NCI-H1092 treated with DMSO at 0.1 percent for 48 hours (cell line): ENCODE measurements at places on chromosomes 7 and 10.
A peak's percentile ranks its signal among the peaks of the same experiment; 100 is the strongest.

DNA sequence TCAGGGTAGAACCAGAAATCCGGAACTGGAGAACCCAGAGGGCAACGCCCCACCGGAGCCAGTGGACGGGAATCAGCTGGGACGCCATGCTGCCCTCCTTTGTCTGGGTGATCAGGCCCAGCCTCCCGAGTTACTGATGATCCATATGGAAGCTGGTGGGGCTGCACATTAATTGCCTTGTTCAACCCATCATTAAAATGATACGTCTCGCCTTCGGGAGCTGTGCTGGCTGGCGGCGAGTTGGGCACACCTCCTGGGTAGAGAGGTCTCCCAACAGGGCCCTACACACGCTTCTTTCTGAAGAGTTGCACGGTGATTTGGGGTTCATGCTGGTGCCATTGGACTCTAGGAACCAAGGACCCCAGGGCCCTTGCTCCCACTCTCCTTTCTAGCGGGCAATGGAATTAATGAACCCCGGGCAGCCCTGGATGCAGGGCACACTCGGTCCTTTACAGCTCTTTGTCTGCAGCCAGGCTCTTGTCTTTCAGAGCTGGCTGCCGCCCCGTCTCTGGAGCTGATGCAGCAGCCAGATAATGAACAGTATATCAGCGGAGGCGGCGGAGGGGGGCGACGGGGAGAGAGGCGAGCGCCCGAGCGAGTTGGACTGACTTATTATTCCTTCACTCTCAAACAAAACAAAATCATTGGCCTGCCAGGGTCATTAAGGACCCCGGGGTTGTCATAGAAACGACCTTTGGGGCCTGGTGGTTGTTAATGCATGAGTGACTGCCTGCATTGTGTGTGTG, 412.2 kb upstream of the ZMIZ1 start:
- peak; percentile 24 for DNase-seq

DNA sequence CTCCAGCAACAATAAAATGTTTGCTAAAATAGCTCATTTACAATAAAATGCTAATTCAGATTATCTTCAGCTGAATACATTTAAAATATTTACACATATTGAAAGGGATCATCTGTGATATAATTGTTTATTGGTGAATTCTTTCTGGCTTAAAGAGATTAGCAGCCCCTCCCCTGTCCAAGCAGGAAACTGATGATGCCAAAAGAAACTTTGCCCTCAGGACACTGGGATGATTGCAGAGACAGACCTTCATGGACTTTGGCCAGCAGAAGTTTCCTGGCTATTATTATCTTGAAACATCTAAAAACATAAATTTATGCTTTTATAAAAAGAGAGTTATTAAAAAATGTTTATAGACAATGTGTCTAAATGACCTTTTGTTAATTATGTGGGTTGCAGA, 764.9 kb upstream of the MBL2 start:
- no peak for DNase-seq

GRCh38 chr7:32879460-32879859, 12.1 kb downstream of the KBTBD2 start:
- DNase-seq: no peak

DNA sequence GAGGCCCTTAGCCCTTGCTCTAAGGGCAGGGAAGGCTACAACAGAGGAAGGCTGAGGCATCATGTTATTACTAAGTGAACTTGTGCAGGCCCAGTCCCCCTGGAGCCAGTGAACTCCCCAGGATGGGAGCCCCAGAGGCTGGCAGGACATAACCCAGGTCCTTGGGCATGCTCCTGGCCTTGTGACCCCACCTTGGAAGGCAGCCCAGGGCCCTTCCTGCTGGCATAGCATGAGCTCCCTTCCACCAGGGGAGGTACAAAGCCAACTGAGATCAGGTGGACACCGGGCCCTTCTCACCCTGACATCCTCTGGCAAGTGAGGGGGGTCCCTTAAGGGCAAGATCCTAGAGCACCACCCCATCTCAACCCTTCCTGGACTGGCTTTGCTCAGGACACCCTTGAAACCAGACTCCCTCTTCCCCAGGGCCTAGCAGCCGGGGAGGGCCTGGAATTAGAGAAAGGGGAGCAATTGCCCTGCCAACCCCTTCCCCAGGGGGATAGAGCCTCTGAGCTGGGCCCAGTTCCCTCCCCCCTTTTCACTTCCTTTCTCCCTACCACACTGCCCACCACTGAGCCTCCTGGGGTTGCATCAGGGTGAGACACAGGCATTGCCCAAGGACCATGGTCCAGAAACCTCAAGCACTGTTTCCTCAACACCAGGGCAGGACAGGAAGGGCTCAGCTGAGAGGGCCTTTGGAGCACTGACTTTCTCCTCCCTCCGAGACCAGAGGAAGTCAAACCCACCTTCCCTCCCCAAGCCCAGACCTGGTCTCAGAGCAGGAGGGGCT, 1.8 kb upstream of the VSIR start:
- DNase-seq: no peak

DNA sequence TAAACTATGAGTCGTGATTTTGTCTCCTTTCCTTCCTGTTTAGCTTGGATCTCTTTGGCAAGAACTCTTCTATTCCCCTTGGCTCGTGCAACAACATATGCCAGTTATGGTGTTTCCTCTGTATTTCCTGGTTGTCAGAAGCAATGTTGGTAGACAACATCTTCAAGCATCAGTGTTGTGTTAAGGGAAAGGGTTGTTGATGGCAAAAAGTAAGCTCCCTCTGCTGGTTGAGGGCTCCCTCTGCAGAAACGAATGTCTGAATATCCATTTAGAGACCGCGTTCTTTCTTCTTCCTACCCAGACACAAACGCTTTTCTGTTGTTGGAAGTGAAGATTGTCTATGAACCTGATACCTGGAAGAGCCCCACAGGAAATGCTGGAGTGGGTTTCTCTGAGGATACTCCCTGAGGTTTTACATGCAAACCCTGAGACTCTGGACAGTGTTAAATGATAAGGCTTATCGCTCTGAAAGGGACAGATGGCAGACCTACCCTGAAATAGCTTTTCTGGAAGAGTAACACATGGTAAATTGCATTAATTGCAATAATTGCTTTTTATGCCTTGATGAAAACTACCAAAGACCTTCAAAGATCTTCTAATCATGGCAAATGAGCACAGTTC, 23.5 kb upstream of the C1QL3 start:
- DNase-seq: no peak

DNA sequence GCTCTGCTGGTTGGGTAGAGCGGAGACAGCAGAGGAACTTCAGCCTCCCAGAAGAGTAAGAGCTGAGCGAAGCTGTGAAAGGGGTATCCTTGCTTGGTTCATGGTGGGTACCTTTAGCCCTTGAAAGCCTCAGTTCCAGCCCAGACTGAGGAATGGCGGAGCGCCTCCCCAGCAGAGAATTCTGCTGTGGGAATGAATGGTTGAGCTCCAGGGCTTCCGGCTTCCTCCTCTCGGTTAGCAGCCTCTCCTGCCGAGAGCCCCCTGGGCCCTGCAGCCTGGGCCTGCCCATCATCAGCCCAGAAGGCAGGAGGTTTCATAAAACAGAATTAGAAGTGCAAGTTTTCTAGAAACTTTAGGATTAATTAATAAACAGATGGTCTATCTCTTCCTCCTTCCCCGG, 79.9 kb upstream of the ANLN start:
- no peak for DNase-seq

DNA sequence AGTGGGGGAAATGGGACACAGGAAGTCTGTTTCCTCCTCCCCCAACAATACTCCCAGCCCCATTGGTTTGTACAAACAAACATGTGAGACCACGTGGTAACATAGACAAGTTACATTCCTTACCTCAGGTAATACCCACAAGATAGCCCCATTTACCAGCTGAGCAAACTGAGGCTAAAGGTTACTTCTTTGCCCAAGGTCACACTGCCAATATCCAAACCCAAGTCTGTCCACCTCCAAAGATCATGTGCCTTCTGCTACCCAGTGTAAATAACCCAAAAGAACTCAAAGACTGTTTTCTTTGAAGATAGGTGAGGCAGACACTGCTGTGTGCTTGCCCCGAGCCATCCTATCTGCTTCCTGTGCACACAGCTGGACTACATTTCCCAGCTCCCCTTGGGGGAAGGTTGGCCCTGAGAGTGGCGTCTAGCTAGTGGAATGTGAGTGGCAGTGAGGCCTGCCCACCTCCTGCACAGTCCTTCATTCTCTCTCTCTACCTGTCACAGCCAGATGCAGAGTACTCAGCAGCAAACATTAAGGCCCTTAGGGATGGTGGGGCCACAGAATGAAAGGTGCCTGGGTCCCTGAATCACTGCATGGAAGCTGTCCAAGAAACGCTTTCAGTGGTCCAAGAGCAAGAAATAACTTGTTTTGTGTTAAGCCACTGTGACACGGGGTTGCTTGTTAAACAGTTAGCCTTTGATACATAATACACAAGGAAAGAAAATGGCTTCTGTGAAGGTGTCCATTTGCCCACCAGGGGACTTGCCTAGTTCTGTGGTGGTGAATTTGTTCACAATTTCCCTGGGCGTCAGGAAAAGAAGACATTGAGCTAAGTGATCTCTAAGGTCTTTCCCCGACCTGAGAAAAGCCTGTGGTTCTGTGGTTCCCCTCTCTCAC, 257.7 kb upstream of the NFE2L3 start:
- no peak for DNase-seq

DNA sequence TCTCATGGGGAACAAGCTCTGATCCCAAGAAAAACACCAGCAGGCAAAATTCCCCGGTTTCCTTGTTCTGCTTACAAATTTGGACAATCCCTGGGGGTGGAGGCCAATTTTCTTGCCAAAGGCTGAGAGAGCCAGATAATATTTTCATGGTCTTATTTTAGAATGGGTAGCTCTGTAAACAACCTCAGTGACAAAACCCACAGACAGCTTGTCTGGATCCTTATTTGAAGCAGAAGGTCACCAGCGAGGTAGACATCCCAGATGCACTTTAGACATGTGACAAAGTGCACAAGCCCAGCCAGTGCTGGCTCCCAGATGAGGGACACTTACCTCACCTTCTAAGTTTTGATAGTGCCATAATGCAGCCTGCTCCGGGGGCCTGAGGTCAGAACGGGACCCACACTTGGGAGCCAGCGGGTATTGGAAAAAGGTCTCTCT, 102.6 kb upstream of the DDC start:
- no peak for DNase-seq

GRCh38 chr10:125448596-125448995, 234.4 kb downstream of the TEX36 start:
- no peak for DNase-seq

GRCh38 chr7:80614851-80615271, 23.6 kb upstream of the CD36 start:
- no peak for DNase-seq

DNA sequence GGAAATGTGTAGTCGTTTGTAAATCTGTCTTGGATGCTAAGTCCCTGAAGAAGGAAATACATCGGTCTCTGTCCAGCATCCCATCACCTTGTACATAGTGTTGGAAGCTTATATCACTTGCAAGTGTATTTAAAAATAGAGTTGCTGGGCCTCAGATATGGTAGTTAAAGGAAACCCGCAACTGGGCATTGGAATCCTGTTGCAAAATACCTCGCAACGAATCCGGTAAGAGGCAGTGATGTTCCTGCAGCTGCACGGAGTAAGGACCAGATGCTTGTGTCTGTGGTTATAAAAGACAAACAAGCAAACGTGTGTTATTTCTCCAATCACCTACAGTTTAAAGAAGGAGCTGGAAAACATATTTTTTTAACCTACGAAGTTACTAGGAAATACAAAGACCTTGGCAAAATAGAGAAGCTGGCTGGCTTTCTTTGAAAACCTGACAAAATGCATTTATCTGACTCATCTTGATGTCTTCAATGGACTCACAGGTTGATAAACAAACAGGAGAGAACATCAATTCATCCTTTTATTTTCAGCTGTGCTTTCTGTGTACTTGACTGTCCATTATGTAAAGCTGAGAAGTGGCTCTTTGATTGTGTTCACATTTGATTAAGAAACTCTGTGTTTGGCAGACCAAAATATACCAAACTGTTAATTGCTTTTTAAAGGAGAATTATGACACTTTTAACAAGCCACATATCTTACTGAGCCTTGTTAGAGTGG, 326.4 kb downstream of the SFMBT2 start:
- peak; percentile 5 for DNase-seq

GRCh38 chr7:152893801-152894294, 134.3 kb downstream of the ACTR3B start:
- DNase-seq: no peak

GRCh38 chr10:95303535-95303934, 12.7 kb upstream of the PDLIM1 start:
- no peak for DNase-seq

DNA sequence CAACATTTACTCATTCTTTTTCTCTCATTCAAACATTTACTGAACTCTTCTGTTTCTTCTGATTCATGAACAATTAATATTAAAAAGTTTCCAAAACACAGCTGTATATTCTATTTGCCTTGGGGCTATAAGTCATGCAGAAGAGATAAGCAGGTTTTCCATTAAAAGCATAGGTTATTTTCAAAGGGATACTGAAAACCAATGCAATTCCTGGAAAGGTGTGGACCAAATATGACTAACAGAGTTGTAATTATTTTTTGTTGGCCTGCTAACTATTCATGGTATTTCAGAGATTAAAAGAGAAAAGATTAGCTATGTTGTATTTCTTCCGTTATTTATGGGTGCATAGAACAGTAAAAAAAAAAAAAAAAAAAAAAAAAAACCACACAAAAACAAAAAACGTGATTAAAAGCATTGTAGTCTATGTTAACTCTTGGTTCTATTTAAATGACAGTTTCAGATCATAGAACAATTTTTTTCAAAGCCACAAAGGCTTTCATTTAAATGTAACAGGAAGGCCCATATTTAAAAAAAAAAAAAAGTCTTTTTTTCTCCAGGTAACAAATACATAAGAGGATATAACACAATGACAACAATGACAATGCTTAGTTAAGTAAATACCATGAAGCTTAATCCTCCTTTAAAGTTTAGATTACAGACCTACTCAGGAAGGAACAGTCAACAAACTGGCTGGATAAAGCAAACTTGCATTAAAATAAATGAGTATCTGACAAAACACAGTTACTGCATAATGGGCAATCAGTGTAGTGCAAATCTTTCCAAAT, 1042.9 kb downstream of the GATA3 start:
- DNase-seq: no peak

- no peak for DNase-seq
Measured at GRCh38 chr7:44505595-44505994, 15.1 kb upstream of the NUDCD3 start.

DNA sequence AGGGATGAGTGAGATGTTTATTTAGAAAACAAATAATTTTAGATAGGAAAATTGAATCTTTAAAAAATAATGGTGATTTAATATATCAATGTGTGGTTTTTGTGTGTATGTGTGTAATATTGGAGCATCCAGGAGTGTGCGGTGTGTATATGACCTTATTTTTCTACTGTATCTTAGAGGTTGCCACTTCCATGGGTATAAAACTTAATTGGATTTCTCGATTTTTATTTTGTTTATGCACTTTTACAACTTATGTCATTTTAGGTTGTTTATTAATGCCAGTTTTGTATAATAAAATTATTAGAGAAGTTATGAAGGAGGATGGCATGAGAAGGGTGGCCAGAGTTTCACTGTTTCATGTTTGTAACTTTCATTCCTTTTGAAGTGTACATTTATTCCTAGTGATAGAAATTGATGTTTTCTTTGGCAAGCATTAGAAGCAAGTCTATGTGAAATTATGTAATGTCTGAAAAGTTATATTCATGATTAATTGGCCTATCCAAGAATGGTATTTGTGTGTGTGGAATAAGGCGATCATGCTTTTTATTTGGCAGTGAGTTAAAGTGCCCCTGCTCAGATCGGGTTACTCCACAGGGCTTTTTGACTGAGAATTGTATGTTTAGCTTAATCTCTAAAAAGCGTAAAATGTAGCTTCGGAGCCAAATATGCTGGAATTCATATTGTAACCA, 110.3 kb downstream of the KAT6B start:
- DNase-seq: peak; percentile 2
